ENCODE measurements at places on chromosomes 13 and 19.
A peak's percentile ranks its signal among the peaks of the same experiment; 100 is the strongest.

DNA sequence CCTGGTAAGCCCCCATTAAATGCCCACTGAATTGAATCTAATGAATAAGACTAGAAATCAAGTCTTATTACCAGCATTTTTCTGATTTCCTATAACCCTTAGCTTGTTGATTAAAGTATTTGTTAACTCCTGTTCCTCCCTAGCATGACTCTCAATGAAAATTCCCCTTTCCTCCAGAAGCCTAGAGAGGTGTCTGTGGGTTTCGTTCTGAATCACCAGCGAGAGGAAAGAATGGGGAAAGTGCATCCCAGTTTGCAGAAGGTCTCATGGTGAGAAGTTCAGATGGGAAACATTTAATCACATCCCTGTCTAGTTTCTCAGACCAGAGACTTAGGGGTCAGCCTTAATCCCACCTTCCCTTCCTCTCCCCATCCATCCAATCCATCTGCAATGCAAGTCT is 26.9 kb downstream of the POU2F2 start:
- H3K27me3 ChIP-seq = no peaks in the 10 kb centered on the region
- H3K4me1 ChIP-seq = peaks cover 26% of the 10 kb centered on the region
- no peak for DNase-seq
- no peak overlapping the region for H3K4me3 ChIP-seq
- H3K36me3 ChIP-seq = peaks cover 5% of the 10 kb centered on the region

DNA sequence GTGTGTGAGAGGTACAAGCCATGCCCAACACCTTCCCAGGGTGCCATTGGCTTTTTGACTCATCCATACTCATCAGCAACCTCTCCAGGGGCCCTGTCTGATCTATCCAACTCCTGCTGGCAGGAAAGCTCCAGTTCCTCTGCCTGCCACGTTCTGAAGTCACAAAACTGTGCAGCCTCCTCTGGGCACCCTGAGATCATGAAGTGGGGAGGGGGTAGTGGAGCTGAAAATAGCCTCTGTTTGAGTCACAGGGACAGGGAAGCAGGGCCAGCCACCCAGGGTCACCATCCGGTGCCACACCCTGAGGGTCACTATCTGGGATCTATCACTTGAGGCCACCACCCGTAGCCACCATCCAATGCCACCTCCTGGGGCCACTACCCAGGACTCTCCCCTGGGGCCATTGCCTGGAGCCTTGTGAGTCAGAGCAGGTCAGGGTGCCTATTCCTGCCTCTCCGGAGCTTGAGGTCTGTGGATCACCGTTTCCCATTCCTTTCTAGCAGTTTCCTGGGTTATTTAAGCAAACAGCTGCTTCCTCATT is 172.1 kb downstream of the NUFIP1 start:
- H3K27me3 ChIP-seq = peaks cover 58% of the 10 kb centered on the region
- H3K36me3 ChIP-seq = peaks cover 2% of the 10 kb centered on the region
- H3K27ac ChIP-seq = no peak overlapping the region
- no peak for DNase-seq
- H3K4me3 ChIP-seq = no peak overlapping the region

- H3K4me3 ChIP-seq = no peak overlapping the region
- H3K27me3 ChIP-seq = no peaks in the 10 kb centered on the region
- H3K27ac ChIP-seq = no peak overlapping the region
- no peak for DNase-seq
- H3K4me1 ChIP-seq = no peaks in the 10 kb centered on the region
- no peaks in the 10 kb centered on the region for H3K36me3 ChIP-seq
Measured at GRCh38 chr13:58994077-58994476, 1169.7 kb downstream of the DIAPH3 start.

DNA sequence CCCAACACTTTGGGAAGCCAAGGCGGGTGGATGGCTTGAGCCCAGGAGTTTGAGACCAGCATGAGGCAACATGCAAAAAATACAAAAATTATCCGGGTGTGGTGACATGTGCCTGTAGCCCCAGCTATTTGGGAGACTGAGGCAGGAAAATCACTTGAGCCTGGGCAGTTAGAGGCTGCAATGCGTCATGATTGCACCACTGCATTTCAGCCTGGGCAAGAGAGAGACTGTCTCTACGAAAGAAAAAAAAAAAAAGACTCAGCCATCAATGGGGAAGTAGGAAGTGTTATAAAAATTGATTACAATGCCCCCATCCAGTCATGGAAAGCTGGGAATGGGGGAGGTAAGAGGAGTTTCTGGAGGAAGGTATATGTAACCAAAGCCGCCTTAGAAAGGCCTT is 5.4 kb downstream of the TYK2 start:
- peaks cover 11% of the 10 kb centered on the region for H3K36me3 ChIP-seq
- no peak overlapping the region for H3K4me3 ChIP-seq
- no peak overlapping the region for H3K27ac ChIP-seq
- H3K27me3 ChIP-seq = no peaks in the 10 kb centered on the region
- no peak for DNase-seq

DNA sequence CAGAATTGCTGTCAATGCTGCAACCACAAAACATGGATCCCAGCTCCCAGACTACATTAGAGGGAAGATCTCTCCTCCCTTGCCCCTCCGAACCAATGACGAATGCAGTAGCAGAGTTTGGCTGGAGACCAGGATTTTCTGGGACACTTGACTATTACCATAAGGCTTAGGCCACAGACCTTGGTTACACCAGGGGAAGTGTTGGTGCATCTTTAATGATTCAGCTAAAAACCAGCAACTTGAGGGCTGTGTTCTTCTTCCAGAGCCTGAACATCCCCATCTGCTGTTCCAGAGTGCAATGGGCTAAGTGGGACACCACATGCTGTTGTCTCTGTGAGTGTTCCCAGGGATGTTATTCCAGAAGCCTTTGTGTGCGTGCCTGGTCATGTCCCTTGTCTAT is 528.2 kb downstream of the LMO7 start:
- no peaks in the 10 kb centered on the region for H3K36me3 ChIP-seq
- no peak for DNase-seq
- H3K4me1 ChIP-seq = no peaks in the 10 kb centered on the region
- no peak overlapping the region for H3K4me3 ChIP-seq
- no peaks in the 10 kb centered on the region for H3K27me3 ChIP-seq

DNA sequence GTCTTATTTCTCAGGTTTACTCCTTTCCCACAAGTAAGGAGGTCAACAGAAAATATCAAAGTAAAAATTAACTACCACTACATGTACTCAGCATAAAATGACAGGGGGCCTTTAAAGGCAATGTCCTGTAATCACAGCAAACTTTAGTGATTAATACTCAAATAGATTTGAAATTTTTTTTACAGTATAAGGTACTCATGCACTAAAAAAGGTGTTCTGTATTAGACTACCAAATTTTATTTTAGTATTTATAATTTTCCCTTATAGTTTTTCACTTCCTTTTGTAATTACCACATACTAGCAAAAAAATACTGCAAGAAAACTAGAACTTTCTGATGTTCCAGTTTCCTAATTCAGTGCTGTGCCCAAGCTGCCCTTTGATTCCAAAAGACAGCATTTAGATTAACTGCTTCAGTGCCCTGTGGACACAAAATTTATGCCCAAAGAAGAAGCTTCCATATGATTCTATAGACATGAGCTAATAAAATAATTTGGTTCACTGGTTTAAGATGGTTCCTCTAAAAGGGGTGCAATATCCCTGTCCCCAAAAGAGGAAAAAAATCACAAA is 70.6 kb downstream of the KLF12 start:
- peak overlapping the region; percentile 93 for H3K27ac ChIP-seq
- no peak for DNase-seq
- H3K4me3 ChIP-seq = peak overlapping the region; percentile 77
- H3K36me3 ChIP-seq = peaks cover 2% of the 10 kb centered on the region

- H3K27me3 ChIP-seq = peaks cover 29% of the 10 kb centered on the region
- H3K4me1 ChIP-seq = no peaks in the 10 kb centered on the region
- no peak overlapping the region for H3K4me3 ChIP-seq
- no peak overlapping the region for H3K27ac ChIP-seq
- H3K36me3 ChIP-seq = no peaks in the 10 kb centered on the region
- DNase-seq = no peak
Measured at GRCh38 chr13:44664308-44664707, 88.2 kb upstream of the TSC22D1 start.

DNA sequence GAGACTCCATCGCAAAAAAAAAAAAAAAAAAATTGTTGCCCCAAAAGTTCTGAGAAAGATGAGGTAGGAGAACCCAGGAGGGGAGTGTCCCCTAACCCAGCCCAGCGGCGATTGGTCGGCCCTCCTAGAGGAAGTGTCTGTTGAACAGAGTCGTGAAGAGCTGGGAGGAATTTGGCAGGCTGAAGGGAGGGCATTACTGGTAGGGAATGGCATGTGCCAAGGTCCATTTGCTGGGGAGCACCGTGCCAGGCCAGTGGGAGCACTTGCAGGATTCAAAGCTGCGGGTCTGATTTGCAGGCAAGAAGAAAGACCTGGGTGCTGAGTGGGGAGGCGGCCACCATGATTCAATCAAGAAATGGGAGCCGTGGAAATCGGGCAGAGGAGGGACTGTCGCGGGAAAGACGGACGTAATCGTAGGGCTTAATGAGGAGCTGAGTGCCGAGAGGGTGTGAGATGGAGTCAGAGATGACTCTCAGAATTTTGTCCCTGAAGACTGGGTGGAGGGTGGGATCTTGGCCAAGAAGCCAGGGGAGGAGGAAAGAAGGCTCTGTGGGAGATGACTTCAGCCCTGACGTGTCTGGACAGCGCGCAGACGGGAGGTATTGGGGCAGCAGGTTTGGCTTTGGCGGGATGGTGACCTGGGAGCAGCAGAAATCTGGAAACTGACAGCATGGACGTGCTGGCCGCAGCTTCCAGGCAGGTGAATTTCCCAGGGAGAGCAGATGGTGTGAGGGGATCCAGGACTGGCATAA is 15.4 kb downstream of the CERS4 start:
- no peak overlapping the region for H3K27ac ChIP-seq
- no peaks in the 10 kb centered on the region for H3K27me3 ChIP-seq
- H3K4me1 ChIP-seq = peaks cover 9% of the 10 kb centered on the region
- DNase-seq = no peak
- H3K4me3 ChIP-seq = no peak overlapping the region

GRCh38 chr13:76976929-76977328 is 15.0 kb upstream of the CLN5 start:
- peaks cover 9% of the 10 kb centered on the region for H3K4me1 ChIP-seq
- DNase-seq = no peak
- peaks cover 31% of the 10 kb centered on the region for H3K27me3 ChIP-seq
- no peaks in the 10 kb centered on the region for H3K36me3 ChIP-seq
- no peak overlapping the region for H3K27ac ChIP-seq
- H3K4me3 ChIP-seq = no peak overlapping the region

DNA sequence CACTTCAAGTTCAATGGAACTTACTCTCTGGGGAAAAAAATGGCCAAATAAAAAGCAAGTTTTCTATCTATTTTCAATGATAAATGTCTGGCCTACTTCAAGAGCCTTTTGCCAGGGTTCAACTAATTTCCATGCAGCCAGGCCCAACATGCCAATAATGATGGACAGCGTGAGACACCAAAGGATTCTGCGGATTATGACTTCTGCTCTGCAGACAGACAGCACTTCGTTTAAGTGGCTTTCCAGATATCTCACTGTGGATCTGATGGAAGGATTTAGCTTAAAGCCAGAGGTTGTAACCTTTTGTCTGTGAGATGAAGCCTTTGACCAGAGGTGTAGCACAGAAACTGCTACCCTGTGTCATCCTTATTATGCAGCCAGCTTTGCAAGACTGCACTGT is 614.2 kb downstream of the DCT start:
- H3K36me3 ChIP-seq = no peaks in the 10 kb centered on the region
- H3K4me3 ChIP-seq = no peak overlapping the region
- no peak overlapping the region for H3K27ac ChIP-seq

DNA sequence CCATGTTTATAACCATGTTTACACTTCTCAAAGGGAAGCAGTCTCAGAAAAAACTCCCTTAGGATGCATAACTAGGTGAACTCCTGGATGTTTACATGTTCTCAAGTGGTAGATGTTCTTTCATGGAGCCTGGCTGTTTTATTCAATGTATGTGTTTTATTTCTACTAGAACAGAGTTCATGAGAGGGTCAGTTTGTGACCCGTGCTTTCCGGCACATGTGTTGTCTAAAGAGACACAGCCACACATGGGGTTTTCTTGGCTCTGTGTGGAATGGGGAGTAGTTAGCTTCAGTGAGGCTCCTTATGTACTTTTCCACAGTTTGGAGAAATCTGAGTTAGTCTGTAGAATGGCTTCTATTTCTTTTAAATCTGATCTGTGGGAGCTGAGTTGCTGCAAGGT is 60.9 kb downstream of the ATP8A2 start:
- H3K4me3 ChIP-seq = no peak overlapping the region
- no peak for DNase-seq
- H3K36me3 ChIP-seq = no peaks in the 10 kb centered on the region
- H3K27ac ChIP-seq = no peak overlapping the region
- peaks cover 6% of the 10 kb centered on the region for H3K27me3 ChIP-seq
- no peaks in the 10 kb centered on the region for H3K4me1 ChIP-seq

GRCh38 chr13:102779436-102780159 is 6.0 kb upstream of the TEX30 start:
- H3K4me3 ChIP-seq = peak overlapping the region; percentile 90
- peaks cover 36% of the 10 kb centered on the region for H3K4me1 ChIP-seq
- H3K27me3 ChIP-seq = no peaks in the 10 kb centered on the region
- peak overlapping the region; percentile 93 for H3K27ac ChIP-seq

DNA sequence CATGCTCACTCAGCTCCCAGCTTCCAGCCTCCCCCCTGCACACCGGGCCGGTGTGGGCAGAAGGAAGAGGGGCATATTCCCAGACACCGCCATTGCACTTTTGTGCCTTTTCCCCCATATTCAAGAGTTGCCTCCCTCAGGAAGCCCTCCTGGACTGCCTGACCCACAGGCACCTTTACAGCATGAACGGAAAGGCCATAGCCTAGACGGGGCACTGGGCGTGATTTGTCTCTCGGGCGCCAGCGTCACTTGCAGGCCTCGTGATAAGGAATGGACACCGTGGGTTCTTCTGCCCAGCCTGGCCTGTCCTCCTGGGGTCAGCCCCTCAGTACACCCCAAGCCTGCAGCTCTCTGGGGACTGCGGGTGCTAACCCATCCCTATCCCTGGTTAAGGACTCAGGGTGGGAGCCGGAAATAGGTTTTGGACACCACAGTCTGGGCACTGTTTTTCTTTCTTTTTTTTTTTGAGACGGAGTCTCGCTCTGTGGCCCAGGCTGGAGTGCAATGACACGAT is 933 bp upstream of the UQCR11 start:
- peaks cover 72% of the 10 kb centered on the region for H3K4me1 ChIP-seq
- H3K4me3 ChIP-seq = peak overlapping the region; percentile 97
- no peak for DNase-seq
- peaks cover 9% of the 10 kb centered on the region for H3K36me3 ChIP-seq

GRCh38 chr19:34184880-34185491 is 12.7 kb downstream of the LSM14A start:
- H3K36me3 ChIP-seq = peaks cover 8% of the 10 kb centered on the region
- peaks cover 84% of the 10 kb centered on the region for H3K4me1 ChIP-seq

DNA sequence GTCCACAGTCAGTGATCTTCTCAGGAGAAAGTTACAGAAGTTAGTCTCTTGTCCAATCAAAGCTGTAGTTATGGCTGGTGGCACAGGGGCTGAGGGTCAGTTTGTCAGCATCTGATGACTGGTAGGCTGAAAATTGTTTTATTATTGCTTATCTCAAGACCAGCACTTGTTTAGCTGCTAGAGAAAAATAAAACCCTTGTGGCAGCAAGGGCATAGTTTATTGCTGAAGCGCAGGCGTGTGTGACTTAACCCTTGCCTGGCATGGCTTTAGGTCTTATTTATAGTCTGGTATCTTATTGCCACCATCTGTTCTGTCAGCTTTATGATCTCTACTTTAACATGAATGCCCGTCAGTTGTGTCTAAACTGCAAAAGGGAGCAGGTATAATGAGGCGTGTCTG is 154.7 kb downstream of the USP12 start:
- H3K4me3 ChIP-seq = no peak overlapping the region
- no peak for DNase-seq
- H3K4me1 ChIP-seq = no peaks in the 10 kb centered on the region
- peaks cover 24% of the 10 kb centered on the region for H3K27me3 ChIP-seq

All from activated T-cell treated with anti-CD3 and anti-CD28 coated beads, Interleukin-2, amount 50 U/mL, for 72 hours (primary cell).